Small intestine (tissue), 16 donors: ENCODE measurements at places on chromosomes 2 and 18. TPM values are rescaled to one million over a fixed set of nuclear protein-coding genes. Genes with fewer than 3 reads are reported as not detected.

- DNase-seq: no peak
- no peak overlapping the region for H3K27ac ChIP-seq
- H3K4me1 ChIP-seq: no peaks in the 10 kb centered on the region
- peak overlapping the region; percentile 39 for H3K4me3 ChIP-seq
- no peaks in the 10 kb centered on the region for H3K36me3 ChIP-seq
Observed at GRCh38 chr2:192196421-192197194, 1.9 kb upstream of the TMEFF2 start.

Gene DCC
- polyA plus RNA-seq: not detected

- H3K27ac ChIP-seq: no peak overlapping the region
- H3K4me1 ChIP-seq: no peaks in the 10 kb centered on the region
- no peaks in the 10 kb centered on the region for H3K27me3 ChIP-seq
- H3K36me3 ChIP-seq: no peaks in the 10 kb centered on the region
- H3K4me3 ChIP-seq: no peak overlapping the region
- no peak for DNase-seq
Observed at GRCh38 chr18:7321831-7322230, 90.9 kb downstream of the LRRC30 start.

DNA sequence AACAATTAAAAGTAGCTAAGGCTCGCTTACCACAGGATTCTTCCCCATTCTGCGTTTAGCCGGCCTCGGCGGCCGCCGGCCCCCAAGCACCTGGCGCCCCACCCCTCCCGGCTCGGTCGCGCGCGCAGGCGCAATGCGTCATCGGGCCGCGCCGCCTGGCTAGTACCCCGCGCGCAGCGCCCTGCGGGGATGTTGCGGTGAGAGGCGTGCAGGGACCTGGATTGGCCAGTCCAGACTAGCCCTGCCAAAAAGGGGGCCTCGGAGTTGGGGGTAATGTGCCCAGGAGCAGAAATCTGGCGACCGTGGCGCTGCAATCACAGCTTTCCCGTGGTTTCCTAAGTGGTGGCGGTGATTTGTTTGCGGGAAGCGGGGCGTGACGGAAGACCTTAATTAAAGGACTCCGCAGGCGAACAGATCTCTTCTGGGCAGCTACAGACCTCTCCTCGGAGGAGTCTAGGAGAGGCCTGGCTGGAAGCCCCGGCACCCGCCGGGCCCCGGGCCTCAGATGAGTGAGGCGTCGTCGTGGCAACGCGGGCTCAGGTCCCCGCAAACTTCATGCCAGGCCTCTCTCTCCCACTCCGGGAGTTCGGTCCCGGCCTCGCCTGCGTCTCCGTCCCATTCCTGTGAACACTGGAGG, 606 bp downstream of the TMEM237 start:
- H3K36me3 ChIP-seq: no peaks in the 10 kb centered on the region
- peak; percentile 93 for DNase-seq
- H3K4me3 ChIP-seq: peak overlapping the region; percentile 90
- peak overlapping the region; percentile 65 for H3K27ac ChIP-seq

DNA sequence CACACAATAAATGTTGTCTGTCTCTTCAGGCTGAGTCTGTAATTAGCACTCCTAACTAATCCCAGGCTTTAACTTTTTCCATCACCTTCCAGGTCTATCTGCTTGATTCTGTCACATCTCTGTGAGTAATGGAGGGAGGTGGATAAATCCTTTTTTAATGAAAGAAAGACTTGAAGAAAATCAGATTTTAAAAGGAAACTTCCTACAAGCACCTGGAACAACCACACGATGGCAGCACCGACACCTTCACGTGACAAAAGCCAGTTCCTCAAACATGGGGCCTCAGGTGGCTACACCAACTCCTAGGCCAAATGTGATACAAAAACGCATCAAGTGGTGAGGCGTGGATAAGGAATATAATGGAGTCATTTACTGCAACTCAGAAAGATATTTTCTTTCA, 41.8 kb downstream of the TGFBRAP1 start:
- H3K36me3 ChIP-seq: peaks cover 27% of the 10 kb centered on the region
- peak; percentile 22 for DNase-seq
- H3K4me3 ChIP-seq: no peak overlapping the region
- H3K27me3 ChIP-seq: no peaks in the 10 kb centered on the region
- no peaks in the 10 kb centered on the region for H3K4me1 ChIP-seq

DNA sequence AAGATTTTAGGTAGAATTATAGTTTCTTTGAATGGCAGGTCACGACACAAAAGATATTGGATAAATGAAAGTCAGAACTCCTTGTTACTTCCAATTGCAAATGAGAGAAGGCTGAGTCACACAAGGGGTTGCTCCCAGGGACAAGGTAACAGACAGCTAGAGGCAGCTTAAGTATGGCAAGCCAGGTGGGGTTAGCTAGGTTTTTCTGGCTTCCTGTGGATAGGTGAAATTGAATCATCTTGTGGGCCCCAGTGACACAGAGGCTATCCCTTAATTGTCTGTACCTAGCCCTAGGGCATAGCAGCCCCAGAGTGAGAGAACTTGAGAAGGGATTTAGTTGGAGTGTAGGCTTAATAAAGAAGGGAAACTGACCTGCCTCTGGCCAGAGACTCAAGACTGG, 407.7 kb upstream of the SLC8A1 start:
- DNase-seq: no peak
- no peak overlapping the region for H3K27ac ChIP-seq
- no peaks in the 10 kb centered on the region for H3K27me3 ChIP-seq
- no peaks in the 10 kb centered on the region for H3K36me3 ChIP-seq

- no peak for DNase-seq
- H3K27me3 ChIP-seq: no peaks in the 10 kb centered on the region
- no peaks in the 10 kb centered on the region for H3K36me3 ChIP-seq
- no peak overlapping the region for H3K27ac ChIP-seq
- H3K4me1 ChIP-seq: no peaks in the 10 kb centered on the region
Observed at GRCh38 chr2:216492597-216493333, 5.9 kb upstream of the RPL37A start.

Gene RTP5
- polyA plus RNA-seq: 0.04 TPM

GRCh38 chr2:136990316-136990715, 225.0 kb downstream of the THSD7B start:
- DNase-seq: no peak
- no peaks in the 10 kb centered on the region for H3K36me3 ChIP-seq
- H3K4me3 ChIP-seq: no peak overlapping the region

Gene SSB
- polyA plus RNA-seq: 115 TPM

Gene SULT1C4
- 13.3 TPM for polyA plus RNA-seq

DNA sequence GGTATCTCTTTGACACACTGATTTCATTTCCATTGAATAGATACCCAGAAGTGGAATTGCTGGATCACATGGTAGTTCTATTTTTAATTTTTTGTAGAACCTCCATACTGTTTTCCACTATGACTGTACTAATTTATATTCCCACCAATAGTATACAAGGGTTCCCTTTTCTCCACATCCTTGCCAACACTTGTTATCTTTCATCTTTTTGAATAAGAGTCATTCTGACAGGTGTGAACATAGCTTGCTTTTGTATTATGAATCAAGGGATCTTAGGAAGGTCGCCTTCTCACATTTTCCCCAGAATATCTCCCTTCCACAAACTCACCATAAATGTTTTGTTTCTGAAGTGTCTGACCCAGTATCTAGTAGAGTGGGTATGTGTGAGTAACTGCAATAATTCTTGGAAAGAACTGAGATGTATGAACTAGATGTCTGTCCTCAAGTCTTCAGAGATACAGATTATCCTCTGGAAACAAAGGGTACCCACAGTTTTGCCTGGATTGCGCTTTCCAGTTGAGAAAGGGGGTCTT, 17.1 kb upstream of the SP3 start:
- peaks cover 18% of the 10 kb centered on the region for H3K4me1 ChIP-seq
- no peak for DNase-seq
- no peak overlapping the region for H3K4me3 ChIP-seq
- H3K36me3 ChIP-seq: no peaks in the 10 kb centered on the region
- no peak overlapping the region for H3K27ac ChIP-seq

Gene SPEG
- polyA plus RNA-seq: 6.0 TPM

GRCh38 chr2:232984451-232985207, 28.4 kb downstream of the NGEF start:
- no peak overlapping the region for H3K27ac ChIP-seq
- no peak overlapping the region for H3K4me3 ChIP-seq
- H3K27me3 ChIP-seq: no peaks in the 10 kb centered on the region
- peaks cover 26% of the 10 kb centered on the region for H3K4me1 ChIP-seq
- no peak for DNase-seq

DNA sequence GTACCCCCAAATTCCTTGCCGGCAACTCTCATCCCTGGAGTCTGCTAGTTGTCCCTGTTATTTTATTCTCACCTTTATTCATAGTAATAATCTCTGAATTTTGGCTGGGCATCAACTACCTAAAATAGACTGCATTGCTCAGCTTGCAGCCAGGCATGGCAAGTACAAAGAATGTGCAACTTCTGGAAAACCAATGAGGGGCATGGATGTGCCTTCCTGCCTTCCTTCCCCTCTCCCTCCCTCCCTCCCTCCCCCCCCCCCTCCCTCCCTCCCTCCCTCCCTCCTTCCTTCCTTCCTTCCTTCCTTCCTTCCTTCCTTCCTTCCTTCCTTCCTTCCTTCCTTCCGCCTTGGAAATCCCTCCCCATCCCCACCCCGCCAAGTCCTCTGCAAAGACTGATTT, 162.8 kb downstream of the CCDC148 start:
- H3K4me1 ChIP-seq: no peaks in the 10 kb centered on the region
- no peak for DNase-seq
- H3K27ac ChIP-seq: no peak overlapping the region
- H3K27me3 ChIP-seq: no peaks in the 10 kb centered on the region
- H3K4me3 ChIP-seq: no peak overlapping the region

DNA sequence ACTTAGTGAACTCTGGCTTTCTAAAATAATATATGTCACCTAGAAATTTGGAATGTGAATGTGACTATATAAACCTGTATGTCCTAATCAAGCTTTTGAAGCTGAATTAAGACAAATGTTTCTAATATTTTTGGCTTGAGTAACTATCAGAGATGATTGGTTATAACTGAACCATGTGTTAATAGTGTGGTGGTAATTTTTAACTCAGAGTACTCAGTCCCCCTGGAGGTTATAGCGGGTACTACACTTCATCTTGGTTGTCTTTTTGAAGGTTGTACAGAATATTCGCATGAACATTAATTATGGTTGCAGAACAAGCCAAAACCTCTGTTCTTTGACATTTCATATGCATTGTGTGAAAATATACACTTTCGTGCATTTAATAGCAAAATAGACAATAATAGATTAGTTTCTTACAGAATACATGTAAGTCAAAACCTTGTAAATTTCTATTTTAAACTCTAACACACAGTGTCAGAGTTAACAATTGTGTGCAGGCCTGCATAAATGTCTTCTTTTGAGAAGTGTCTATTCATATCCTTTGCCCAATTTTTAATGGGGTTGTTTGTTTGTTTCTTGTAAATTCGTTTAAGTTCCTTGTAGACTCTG, 86.0 kb downstream of the OSBPL6 start:
- peak; percentile 27 for DNase-seq
- no peaks in the 10 kb centered on the region for H3K36me3 ChIP-seq
- no peak overlapping the region for H3K4me3 ChIP-seq
- H3K27ac ChIP-seq: no peak overlapping the region
- H3K27me3 ChIP-seq: no peaks in the 10 kb centered on the region

GRCh38 chr18:24462838-24463775, 2.7 kb downstream of the HRH4 start:
- no peaks in the 10 kb centered on the region for H3K27me3 ChIP-seq
- no peaks in the 10 kb centered on the region for H3K36me3 ChIP-seq
- no peaks in the 10 kb centered on the region for H3K4me1 ChIP-seq
- H3K4me3 ChIP-seq: no peak overlapping the region

DNA sequence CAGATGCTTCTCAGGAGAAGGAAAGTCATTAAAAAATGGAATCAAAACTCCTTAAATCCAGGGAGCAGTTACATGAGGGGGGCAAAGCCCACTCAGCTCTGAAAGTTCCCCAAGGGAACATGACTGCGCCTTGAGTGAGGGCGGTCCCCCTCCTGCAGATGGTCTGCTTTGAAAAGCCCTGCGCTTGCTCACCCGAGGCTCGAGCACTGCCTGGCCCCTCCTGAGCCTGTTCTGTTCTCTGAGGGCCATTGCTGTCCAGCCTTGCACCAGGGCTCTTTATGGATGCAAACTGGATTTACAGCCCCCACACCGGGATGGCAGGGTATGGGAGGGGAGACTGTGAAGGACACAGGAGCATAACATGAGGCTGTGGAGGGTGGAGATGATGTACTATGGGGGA, 37.8 kb upstream of the DNMT3A start:
- no peaks in the 10 kb centered on the region for H3K36me3 ChIP-seq
- no peak for DNase-seq
- H3K4me3 ChIP-seq: no peak overlapping the region
- H3K27me3 ChIP-seq: no peaks in the 10 kb centered on the region
- no peaks in the 10 kb centered on the region for H3K4me1 ChIP-seq

Gene LHCGR
- polyA plus RNA-seq: not detected

Gene PAIP2B
- 0.45 TPM for polyA plus RNA-seq

GRCh38 chr2:53403792-53404413, 363.7 kb upstream of the CHAC2 start:
- H3K4me3 ChIP-seq: no peak overlapping the region
- no peak overlapping the region for H3K27ac ChIP-seq
- no peaks in the 10 kb centered on the region for H3K27me3 ChIP-seq
- no peaks in the 10 kb centered on the region for H3K4me1 ChIP-seq

- no peak for DNase-seq
- H3K36me3 ChIP-seq: no peaks in the 10 kb centered on the region
- no peak overlapping the region for H3K4me3 ChIP-seq
- H3K4me1 ChIP-seq: peaks cover 2% of the 10 kb centered on the region
- H3K27me3 ChIP-seq: no peaks in the 10 kb centered on the region
- no peak overlapping the region for H3K27ac ChIP-seq
Observed at GRCh38 chr18:3471141-3471648, 21.2 kb downstream of the TGIF1 start.
